Stimulated activated naive B cell treated with anti-CD40 and anti-IgM and Interleukin-4, amounts not matched to agents 10 μg/mL and 1 μg/mL and 100 μg/mL, for 72 hours (primary cell): ENCODE measurements at places on chromosomes 12 and 14.

- no peak for DNase-seq
Observed at GRCh38 chr12:105667973-105668743, 337.7 kb downstream of the C12orf75 start.

DNA sequence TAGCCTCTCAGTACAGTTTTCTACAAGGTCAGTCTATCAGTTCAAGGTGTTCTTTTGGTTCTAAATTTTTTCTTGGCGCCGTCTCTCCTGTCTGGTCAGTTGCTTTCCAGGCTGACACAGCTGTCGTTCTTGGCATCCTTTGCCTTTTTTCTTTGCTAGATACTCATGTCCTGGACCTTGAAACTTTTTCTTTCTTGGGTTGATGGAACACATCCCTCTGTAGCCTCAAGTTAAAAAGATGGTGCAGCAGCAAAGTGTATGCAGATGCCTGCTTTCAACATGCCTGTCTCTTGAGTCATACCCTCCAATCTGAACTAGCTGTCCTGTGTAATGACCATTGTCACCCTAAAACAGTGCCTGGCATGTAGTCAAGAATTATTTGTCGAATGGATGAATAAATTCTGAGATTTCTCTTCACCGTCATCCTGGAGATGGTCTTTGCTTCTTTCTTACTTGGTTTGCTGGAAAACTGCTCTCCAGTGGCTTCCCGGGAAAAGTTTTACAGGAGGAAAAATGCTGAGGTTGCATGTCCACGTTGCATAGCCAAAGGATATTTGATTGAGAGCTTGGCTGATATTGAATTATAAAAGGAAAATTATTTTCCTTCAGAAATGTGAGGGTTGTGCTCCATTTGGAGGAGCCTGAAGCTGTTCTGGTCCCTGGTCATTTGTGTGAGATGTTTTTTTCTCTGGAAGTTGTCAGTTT, 4.6 kb downstream of the NYNRIN start:
- no peak for DNase-seq

- DNase-seq = no peak
Observed at GRCh38 chr12:123757561-123757960, 4.5 kb upstream of the DNAH10 start.

DNA sequence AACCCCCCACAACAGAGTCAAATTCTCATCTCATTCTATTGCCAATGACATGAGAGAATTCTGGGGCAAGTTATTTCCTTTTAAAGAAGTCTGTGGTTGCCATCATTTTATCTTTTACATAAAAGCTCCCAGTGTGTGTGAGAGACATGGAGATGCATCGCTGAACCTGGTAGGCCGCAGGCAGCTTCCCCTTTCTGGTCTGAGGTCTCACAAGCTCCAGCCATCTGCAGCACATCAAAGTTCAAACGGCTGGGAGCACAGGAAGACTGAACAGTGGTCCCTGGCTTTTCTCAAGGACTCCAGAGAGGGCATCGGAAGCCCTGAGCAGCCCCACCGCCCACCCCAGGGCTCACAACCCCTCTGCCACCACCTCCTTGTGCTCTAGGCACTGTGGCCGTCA, 141.7 kb downstream of the RIMBP2 start:
- no peak for DNase-seq

- DNase-seq = no peak
Observed at GRCh38 chr14:71437870-71438269, 494.4 kb upstream of the RGS6 start.

GRCh38 chr12:4855121-4855924, 54.4 kb upstream of the KCNA1 start:
- DNase-seq = peak; percentile 47

GRCh38 chr14:86450085-86450484, 920.1 kb downstream of the FLRT2 start:
- DNase-seq = no peak

GRCh38 chr12:96986883-96987523, 79.9 kb downstream of the NEDD1 start:
- no peak for DNase-seq

DNA sequence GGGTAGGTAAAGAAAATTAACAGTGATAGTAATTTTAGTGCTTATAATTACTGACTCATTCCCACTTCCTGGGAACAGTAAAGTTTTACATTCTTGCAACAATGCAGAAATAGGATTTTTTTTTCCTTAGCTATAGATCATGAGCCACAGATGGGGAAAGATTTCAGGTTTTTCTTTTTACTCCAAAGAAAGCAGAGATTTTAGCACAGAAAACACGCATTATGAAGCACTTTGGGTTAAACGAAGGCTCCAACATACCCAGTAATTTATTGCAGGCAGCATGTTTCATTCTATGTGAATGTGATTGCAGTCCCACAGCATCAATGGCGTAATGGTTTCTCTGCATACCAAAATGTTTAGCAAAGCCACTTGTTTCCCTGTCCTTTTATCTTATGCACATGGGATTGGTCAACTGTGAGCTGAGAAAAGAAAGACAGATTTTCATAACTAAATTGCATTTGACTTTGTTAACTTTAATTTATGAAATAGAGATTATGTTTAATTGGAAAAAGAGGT, 124.6 kb upstream of the E2F7 start:
- DNase-seq = no peak

GRCh38 chr12:45216983-45217485, 1.1 kb downstream of the ANO6 start:
- DNase-seq = no peak

- DNase-seq = no peak
Observed at GRCh38 chr12:46522071-46522470, 149.5 kb upstream of the SLC38A2 start.

GRCh38 chr14:94213021-94213420, 38.9 kb downstream of the PPP4R4 start:
- no peak for DNase-seq

- no peak for DNase-seq
Observed at GRCh38 chr14:53127151-53127550, 26.0 kb downstream of the DDHD1 start.

GRCh38 chr12:115871714-115872113, 405.8 kb downstream of the MED13L start:
- DNase-seq = no peak

DNA sequence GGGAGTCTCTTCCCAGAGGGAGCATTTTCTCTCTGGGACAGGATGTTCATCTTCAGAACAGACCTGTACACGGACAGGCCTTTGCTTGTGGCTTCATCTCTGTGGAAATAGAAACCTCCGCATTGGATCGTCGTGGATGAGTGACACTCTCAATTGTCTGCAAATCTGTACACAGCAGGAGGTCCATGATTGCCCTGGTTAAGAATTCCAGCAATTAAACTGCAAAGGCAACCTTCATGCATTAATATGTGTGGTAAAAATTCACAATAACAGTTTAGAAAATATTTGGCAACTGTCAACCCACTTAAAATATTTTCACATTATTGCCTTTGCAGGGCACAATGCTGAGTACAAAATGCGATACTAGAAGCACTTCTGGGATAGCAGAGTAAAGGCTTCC, 149.8 kb upstream of the SFSWAP start:
- DNase-seq = no peak

DNA sequence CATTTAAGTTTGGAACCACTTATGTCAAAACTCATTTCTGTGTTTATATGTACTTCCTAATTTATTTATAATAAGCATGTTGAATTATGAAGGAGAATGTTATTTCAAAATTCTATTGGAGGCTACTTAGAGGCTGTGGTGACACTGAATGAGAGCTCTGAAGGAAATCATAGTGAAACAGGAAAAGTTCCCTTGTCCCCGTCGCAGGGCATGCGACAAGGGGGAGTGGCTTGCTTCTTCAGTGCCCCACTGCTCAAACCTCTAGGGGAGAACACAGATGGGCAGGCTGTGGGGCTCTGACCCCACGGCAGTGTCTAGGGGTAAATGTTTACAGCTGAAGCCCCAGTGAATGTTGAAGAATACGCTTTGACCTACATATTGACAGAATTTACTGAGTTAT, 261.9 kb downstream of the RAD51B start:
- DNase-seq = peak; percentile 31

DNA sequence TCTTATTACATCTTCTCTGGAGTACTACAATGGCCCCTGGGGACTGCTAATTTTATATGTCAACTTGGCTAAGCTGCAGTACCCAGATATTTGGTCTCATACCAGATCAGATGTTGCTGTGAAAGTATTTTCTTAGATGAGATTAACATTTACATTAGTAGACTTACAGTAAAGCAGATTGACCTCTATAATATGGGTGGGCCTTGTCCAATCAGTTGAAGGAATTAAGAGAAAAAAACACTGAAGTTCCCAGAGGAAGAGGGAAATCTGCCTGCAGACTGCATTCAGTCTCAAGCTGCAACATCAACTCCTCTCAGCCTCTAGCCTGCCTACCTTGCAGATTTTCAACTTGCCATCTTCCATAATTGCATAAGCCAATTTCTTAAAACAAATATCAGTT, 430.1 kb downstream of the MED13L start:
- no peak for DNase-seq

GRCh38 chr14:78530078-78530477, 359.9 kb downstream of the NRXN3 start:
- no peak for DNase-seq

DNA sequence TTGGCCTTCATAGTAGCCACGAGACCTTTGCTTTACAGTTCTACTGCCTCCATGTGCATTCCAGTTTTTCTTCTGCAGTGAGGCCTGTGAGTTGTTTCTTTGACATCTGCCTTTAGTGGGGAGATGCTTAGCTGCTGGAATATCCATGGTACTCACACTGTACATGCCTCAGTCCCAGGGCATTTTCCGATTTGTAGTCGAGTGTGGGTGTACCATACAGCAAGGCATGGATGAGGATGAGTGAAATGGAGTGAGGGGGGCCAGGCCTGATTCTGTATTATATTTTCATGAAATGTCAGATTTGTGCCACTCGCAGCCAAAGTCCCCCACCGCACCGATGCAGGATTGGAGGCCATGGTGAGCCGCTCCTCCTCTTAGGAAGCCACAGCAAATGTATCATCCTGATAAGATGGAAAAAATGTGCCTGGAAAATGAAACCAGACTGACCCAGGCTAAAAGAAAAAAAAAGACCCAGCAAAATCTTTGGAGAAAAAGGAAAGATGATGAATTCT, 173.0 kb downstream of the ADGRD1 start:
- no peak for DNase-seq

GRCh38 chr12:125773033-125773640, 707.9 kb downstream of the AACS start:
- DNase-seq = no peak

DNA sequence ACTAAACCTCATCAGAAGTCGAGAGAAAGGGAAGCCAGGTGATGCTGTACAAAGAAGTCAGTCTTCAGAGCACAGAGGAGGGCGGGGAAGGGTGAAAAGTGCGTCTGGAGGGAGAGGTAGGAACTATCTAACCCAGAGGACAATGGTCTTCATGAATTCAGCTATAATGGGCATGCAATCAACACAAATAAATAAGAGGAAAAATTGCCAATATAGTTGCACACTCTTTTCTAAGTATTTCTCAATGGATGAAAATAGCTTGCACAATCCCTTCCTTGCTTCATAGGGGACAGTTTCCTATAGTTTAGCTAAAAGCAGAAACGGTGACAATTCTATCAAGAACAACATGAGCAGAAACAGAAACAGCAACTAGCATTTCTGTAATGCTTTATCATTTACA, 931.2 kb downstream of the AACS start:
- no peak for DNase-seq

GRCh38 chr12:2648406-2648805, 146.4 kb upstream of the FKBP4 start:
- no peak for DNase-seq

DNA sequence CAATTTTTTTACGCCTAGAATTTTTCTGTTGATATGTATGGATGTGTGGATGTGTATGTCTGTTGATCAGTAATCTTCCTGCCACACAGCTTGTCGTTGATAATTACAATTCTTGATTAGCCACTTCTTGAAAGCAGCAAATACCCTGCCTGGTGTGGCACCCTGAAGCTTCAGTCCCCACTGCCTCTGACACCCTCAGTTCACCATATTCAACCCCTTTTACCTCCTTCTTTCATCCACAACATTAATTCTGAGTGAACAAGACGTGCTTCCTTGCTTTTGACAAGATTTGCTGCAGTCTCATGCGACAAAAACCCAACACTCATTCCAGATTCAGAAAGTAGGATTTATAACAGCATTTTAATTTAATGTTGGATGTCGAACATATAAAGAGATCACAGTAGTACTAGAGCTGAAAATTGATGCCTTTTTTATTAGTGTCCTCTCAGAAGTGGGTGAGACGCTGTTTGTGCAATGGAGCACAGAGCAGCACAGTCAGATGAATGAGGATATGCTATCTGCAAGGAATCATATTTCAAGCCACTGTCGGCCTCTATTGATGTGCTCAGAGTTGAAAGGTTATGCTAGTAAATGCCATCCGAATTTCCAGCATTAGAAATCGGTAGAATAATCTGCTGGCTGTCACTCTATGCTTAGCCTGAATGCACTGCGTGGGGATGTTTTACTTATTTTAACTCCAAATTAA, 383.7 kb downstream of the EGLN3 start:
- DNase-seq = no peak

DNA sequence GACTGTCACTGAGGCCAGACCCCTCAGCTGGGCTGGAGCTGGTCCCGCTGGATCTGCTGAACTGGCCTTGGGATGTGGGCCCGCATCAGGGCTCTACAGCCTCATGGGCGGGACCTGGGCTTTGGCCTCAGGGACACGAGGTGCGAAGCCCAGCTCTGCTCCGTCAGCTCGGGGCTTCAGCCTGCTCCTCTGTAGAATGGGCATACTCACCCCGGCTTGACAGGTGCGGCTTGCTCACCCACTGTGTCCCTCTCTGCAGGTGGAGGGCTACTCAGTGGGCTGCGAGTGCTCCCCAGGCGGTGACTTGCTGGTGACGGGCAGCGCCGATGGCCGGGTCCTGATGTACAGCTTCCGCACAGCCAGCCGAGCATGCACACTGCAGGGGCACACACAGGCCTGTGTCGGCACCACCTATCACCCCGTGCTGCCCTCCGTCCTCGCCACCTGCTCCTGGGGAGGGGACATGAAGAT, 57.6 kb downstream of the BEGAIN start:
- no peak for DNase-seq

- peak; percentile 20 for DNase-seq
Observed at GRCh38 chr14:61388173-61388975, 67.0 kb downstream of the PRKCH start.

GRCh38 chr14:81653626-81654025, 120.0 kb upstream of the SEL1L start:
- no peak for DNase-seq
